Activated gamma-delta T cell treated with Interleukin-2 at 50 U/mL for 16 hours (primary cell): ENCODE measurements at places on chromosomes 5 and 9.

- DNase-seq = no peak
Observed at GRCh38 chr9:3475300-3476020, 50.3 kb downstream of the RFX3 start.

DNA sequence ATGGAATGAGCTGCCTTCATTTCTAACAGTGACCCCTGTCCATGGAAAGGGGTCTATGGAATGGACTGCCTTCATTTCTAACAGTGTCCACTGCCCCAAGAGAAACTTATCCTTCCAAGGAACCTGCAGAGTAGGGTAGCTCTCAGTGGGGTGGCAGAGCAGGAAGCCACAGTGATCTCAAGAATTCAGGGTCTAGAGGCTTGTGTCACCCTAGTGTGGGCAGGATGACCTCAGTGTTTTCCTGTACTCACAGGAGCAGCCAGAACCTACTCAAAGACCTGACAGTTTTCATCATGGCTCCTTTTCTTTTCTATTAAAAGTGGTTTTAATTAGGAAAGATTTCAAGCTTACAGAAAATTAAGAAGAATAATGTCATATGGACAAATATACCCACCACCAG lies 27.5 kb downstream of the SEC61B start:
- no peak for DNase-seq

DNA sequence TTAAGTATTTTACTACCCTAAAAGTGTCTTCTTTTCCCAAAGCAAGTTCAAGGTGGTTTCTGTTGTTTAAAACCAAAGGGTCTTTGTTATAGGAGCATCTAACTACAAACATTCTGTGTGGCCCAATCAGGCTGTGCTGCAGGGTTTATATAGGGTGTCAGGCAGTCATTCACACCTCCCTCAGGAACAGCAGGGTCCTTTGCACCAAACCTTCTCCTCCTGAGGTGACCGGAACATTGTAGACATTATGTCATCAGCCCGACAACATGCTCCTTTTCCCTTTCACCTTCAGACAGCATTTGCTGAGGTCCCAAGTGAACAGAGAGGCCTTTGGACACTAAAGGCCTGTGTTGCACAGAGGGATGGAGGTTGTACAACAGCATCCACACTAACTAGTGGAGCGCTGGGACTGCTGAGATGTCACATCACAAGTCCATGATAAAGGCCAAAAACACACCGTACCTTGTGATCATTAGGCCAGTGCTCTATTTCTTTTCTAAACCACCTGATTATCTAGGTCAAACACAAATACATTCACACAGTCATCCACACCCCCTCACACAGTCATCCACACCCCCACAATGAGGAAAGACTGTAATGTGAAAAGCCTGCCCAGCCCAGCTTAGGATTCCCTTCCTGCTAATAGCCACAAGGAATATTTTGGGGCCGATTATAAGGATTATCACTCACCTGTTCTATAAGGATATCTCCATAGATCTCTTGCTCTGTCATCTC lies 123.8 kb upstream of the VLDLR start:
- no peak for DNase-seq

GRCh38 chr5:122295138-122295537 lies 16.9 kb upstream of the SNCAIP start:
- no peak for DNase-seq

DNA sequence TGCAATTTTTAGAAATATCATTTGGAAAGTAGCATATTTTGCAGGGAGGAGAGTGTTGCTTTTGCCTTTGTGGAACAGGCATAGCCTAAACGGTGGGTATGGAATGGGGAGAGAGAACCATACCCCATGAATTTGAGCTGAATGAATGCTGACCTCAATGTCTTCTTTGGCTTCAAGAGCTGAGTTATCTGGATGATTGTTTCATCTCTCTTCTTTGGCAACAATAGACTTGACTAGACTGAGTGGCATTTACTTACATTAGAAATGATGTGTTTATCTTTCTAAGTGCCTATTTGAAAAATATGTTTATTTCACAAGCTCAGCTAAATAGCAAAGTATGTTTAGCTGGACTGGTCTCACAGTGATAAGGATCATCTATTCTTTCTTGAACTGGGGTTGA lies 42.8 kb downstream of the SPEF2 start:
- DNase-seq = no peak

- no peak for DNase-seq
Observed at GRCh38 chr9:129054163-129054851, 17.9 kb downstream of the MIGA2 start.

DNA sequence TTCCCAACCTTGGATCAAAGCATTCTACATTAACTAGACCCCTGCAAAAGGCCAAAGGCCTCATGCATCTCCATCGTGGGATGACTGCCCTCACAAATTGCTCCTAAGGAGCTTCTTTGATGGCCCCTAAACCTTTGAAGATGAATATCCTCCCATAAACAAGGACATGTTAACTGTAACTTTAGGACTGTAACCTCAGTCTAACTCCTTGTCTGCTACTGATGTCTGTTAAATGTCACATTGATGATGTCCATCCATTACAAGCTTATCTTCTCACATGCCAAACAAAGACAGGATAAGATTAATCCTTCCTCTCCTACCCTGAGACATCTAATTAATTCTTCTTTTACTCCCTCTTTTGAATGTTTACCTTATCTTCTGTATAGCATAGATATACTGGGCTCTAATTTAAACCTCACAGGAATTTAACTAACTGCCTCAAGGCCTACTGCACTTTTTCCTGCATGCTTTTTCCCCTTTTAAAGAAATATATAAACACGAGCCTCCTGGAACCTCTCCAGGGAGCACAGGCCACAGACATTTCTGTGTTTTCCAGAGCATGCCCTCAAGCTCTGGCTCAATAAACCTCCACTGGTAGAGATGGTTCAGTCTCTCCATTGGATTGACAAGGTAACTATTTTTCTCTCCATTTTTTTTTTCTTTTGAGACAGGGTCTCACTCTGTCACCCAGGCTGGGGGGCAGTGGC lies 90.6 kb upstream of the SLC25A48 start:
- no peak for DNase-seq

GRCh38 chr9:108844391-108844790 lies 11.4 kb downstream of the ACTL7B start:
- DNase-seq = no peak

DNA sequence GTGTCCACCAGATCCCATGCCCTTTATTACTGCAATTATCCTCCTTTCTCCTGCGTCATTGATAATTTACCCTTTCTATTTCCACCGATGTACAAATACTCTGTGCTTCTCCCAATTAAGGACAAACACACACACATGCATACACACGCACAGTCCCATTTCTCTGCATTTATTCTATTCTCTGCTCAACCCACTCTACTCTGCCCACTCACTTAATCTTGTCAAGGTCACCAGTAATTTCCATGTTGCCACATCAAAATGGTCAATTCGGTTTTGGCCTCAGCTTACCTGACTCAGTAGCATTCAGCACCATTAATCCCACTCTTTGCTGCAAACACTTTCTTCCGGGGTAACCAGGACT lies 14.6 kb upstream of the STRBP start:
- no peak for DNase-seq

DNA sequence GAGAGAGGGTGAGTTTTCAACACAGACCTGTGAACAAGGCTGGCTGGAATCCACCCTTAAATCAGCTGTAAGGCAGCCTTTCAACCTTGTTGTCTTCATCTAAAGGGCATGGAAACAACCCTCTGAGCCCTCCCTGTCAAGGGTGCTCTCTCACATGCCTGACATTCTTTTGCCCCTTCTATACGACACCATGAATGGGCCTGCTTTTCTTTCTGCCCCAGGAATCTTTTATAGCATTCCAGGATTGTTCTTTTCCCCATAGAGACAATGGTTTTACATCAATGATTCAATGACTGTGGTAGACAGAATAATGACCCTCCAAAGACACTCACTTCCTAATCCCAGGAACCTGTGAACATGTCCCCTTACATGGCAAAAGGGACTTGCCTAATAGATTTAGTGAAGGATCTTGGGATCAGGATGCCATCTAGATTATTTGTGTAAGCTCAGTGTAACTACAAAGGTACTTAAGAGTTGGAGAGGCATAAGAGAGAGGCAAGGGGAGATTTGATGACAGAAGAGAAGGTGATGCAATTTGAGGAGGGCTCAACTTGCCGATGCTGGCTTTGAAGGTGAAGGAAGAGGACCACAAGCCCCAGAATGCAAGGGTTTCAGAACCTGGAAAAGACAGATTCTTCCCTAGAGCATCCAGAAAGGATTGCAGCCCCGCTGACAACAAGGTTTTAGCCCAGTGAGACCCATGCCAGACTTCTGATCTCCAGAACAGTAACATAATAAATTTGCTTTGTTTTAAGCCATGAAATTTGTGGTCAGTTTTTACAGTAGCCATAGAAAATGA lies 29.2 kb upstream of the HMHB1 start:
- DNase-seq = no peak

DNA sequence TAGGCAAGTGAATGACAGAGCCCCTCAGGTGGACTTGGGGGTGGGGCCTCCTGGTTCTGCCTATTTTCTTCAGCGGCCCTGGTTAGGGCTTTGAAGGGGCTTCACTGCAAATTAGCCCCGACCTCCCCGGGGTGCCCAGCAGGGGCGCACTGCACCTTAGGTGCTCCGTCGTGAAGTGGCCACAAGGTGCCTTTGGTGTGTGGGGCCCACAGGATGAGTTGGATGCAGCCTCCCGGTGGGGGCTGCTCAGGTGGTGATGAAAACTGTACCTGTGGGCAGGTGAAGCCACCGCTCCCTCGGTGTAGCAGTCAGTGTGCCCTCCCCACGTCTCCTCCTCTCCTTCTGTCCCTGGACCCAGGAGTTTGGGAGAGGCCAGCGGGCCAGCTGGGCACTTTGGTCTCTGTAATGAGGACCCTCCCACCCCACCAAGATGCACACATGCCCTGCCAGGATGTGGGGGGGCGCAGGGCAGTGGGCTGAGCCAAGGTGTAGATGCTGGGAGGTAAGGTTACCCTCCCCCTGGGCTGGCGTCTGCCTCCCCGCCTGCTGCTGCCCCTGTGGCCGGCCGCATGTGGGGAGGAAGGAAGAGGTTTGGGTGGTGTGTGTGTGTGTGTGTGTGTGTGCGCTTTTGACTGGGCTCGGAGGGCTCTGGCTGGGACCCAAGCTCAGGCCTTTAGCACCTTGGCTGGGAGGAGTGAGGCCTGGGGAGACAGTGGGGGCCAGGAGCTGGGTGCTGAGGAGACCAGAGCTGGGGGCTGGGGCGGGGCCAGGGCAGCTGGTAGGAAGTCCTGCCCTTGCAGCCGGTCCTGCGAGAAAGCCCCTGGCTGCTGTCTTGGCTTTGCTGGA lies 55.6 kb downstream of the RXRA start:
- peak; percentile 68 for DNase-seq

DNA sequence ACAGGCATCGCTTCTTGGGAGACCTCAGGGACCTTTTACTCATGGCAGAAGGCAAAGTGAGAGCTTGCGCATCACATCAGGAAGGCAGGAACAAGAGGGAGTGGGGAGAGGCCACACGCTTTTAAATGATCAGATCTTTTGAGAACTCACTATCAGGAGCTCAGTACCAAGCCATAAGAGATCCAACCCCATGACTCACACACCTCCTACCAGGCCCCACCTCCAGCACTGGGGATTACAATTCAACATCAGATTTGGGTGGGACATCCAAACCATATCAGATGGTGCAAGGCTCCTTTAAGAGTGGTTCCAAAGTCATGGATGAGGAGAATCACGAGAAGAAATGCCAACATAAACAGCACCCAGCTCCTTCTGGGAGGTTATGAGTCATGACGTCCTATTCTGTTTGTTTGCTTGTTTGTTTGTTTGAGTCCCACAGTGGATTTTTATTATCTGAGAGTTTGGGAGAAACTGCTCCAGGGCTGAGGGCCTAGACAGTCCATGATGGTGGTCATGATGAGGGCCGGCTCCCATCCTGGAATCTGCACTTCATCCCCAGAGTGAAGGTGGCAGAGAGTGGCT lies 453.5 kb downstream of the GADD45G start:
- DNase-seq = no peak

- DNase-seq = no peak
Observed at GRCh38 chr9:90340421-90340820, 302.2 kb downstream of the DIRAS2 start.

- no peak for DNase-seq
Observed at GRCh38 chr5:140214831-140215230, 39.8 kb downstream of the CYSTM1 start.

GRCh38 chr9:75488719-75489110 lies 400.4 kb downstream of the OSTF1 start:
- DNase-seq = no peak

DNA sequence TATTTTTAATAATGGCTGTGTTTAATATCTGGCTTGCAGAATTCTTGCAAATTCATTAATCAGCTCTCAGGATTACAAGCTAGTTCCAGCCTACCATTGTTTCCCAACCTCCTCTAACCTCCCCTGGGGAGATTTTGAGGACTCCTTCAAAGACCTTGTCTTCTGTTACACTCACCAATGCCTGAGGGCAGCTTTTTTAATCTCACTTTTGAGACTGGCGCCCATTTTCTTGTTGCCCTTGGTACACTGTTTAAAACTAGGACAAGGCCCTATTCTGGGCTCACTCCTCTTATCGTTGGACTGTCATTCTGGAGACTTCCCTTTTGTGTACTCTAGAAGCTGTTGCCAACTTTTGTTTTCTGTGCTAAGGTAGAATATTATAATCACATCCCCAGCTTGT lies 13.6 kb upstream of the EQTN start:
- no peak for DNase-seq

DNA sequence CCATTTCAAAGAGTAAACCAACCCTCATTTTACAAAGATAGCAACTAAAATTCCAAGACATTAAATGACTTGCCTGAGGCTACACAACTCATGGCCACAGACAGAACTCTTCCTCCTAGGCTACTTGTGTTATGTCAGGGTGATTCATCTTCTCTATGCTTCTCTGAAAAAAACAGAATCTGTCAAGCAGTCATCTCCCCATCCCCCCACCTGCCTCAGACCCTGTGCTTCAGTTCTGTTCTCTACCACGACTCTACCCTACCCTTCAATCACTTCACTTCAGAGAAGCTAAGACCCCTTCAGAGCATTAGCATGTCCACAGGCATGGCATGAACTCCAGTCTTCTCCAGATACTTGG lies 277.7 kb upstream of the PTGER4 start:
- no peak for DNase-seq

GRCh38 chr5:169904508-169904907 lies 75.8 kb downstream of the INSYN2B start:
- DNase-seq = no peak

DNA sequence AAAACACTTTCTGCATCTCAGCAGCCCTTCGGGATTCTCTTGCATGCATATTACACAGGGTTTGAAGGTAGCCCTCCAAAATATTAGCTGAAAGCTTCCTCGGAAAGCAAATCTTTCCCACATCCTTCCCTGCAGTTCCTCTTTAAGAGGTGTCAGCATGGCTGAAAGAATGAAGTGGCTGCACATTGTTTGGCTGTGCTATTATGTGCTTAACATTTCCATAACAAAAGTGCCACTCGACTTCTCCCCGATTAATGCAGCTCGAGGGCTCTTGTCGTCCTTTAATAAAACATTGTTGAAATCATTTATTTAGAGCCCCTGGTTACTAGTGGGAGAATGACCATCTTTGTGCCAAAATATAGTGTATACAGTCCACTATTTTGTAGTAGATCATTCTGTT lies 6.5 kb downstream of the GAS1 start:
- no peak for DNase-seq

GRCh38 chr9:120931231-120932085 lies 4.9 kb upstream of the TRAF1 start:
- DNase-seq = peak; percentile 52

GRCh38 chr5:98458004-98458403 lies 315.5 kb upstream of the RGMB start:
- no peak for DNase-seq
